ENCODE measurements at places on chromosomes 7 and 10. TPM values are rescaled to one million over a fixed set of nuclear protein-coding genes. Genes with fewer than 3 reads are reported as not detected.

DNA sequence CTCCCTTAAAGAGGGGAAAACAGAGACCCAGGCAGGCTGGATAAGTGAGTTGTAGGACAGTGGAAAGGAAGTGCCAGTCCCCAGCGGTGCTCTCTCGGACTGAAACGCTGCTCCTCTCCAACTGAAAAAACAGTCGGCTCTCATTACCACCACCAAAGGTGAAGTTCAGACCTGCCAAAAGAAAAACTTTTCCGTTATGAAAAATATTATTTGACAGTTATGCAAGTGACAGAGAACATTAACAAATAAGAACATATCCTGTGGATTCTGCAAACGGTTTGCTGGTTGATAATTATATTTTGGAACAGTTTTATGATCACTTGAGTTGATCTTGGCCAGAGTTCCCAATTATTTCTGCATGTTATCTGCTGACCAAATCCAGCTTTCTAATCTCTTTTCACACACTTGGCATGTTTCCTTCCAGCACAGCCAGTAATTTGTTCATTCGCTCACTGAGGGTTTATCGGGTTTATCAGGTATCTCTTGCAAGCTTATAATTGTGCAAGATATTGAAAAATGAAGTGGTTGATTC is 82.6 kb downstream of the PTPRE start:
- DNase-seq = no peak

- no peak for DNase-seq
Measured at GRCh38 chr7:13068032-13068431, 380.6 kb downstream of the ARL4A start.

DNA sequence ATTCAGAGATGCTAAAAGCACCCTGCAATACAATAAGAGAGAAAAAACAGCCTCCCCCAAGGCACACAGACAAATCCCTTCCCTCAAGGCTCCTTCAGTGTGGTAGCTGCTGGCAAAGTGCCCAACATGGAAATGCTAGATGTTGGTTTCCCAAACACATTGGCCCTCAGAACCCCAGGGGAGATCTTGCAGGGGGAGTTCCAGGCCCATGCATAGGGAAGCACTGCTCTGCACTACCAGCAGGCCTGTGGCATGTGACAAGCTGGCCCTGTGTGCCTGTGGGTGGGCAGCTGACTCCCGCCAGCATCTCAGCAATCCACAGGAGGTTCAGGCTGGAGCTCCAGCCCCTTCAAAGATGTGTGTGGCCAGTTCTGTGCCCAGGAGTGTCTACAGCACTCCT is 16.8 kb upstream of the CSGALNACT2 start:
- DNase-seq = no peak

The ZNF467 gene
- 8.2 TPM for total RNA-seq

- DNase-seq = no peak
Measured at GRCh38 chr7:107725138-107725740, 18.7 kb upstream of the CBLL1 start.

The INMT gene
- total RNA-seq = 347 TPM
